T1000 (cell line): ENCODE measurements at places on chromosomes 1 and 21.

DNA sequence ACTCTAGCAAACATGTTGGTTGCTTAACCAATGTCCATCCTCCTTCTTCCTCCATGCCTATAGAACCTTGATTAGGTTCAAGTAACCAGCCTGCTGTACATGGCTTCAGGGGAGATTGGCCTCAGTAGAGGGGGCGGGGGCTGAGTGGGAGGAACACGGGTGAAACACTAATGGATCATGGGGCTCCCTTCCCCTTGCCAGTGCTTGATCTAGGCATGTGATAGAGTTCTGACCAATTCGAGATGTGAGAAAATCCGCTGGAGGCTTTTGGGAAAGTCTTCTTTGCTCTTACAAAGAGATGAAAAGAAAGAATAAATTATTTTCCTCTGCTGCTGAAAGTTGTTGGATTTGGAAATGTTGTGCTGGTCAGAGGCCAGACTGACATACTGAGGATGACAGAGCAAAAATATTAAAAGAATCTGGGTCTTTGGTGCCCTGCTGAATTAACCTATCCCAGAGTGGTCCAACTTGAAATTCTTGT lies 5.2 kb upstream of the OTUD7B start:
- DNase-seq = no peak

DNA sequence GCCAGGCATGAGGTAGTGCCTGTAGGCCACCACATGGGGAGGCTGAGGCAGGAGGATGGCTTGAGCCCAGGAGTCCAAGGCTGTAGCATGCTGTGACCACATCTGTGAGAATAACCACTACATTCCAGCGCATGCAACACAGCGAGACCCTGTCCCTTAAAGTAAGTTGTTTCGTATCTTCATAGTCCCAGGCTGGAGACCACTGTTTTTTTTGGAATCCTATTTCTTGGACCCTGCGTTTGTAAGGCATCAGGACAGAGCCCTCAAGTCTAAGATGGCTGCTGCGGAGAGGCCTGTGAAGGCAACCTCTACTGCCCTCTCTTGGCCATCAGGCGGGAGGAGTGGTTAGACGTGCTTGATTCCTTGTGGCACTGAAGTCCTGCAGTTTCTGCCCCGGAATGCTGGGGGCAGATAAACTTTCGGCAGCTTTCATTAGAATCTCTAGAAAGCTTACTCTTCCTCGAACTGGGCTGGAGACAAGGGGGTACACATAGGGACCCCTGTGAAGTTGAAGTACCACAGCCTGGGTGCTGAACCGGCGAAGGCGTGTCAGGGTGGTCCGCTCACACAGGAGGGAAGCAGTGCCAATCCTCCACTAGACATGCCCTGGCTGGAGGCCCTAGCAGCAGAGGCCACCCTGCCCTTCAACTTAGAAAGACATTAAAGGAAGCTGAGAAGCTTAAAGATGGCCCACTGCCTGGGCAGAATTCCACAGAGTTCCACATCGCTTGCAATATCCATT lies 36.6 kb downstream of the RABIF start:
- no peak for DNase-seq

GRCh38 chr1:15100121-15100879 lies 53.2 kb upstream of the TMEM51 start:
- DNase-seq = no peak

DNA sequence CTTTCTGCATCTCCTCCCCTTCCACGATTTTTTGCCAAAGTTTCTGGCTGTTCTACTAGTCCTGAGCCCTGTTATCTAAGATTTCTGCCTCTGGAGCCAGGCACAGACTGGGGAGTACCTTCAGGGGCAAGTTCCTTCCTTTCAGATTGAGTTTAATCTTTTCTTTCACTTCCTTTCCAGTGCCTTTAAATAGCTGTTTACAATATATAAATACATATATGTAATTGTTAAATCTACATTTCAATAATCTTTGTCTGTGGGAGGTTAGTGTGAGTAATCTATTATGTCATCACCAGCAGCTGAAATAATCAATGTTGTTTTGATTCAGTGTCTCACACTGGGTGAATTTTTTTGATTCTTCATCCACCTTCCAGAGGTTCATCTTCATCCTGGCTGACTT lies 31.8 kb downstream of the DIPK1A start:
- DNase-seq = no peak

GRCh38 chr1:33396188-33397124 lies 34.4 kb downstream of the PHC2 start:
- no peak for DNase-seq

GRCh38 chr1:213247038-213247437 lies 196.0 kb downstream of the RPS6KC1 start:
- no peak for DNase-seq

DNA sequence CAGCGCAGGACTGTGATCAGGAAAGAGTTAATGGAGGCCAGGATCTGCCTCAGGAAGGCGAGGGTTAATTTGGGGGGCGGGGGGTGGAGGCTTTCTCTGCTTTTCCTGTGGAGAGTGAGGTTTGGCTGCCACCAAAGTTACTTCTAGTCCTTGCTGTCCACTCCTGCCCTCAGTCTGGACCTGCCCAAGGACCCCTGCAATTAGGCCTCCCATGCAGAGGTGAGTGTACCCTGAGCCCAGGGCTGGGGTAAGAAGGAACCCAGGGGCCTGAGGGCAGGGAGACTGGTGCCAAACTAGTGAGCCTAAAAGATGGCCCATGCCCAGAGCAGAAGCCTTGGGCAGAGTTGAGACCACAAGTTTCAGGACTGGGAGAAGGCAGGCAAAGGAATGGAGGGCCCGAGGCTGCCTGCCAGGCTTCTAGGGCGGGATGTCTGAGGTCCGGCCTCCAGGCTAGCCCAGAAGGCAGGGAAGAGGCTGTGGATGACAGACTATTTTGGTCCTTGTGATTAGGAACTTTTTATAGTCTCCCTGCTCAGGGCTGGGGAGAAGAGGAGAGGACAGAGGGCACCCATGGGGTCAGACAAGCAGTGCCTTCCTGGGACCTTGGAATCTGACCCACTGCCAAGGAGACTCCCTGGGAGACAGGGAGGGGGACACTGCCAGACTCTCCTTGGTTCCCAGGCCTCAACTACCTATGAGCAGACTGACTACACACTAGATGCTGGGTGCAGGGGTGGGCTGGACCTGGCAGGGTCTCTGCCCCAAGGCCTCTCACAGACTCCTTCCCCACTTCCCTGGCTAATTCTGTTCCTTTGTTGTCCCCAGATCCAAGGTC lies at the start of gene FAM110D:
FAM110D (plus strand) TSS at position 172 of the 835 bp plus-strand sequence. CDS start 2,213 bp downstream, outside the sequence.
- DNase-seq = no peak

GRCh38 chr1:206471415-206471801 lies 1.1 kb downstream of the IKBKE start:
- no peak for DNase-seq

DNA sequence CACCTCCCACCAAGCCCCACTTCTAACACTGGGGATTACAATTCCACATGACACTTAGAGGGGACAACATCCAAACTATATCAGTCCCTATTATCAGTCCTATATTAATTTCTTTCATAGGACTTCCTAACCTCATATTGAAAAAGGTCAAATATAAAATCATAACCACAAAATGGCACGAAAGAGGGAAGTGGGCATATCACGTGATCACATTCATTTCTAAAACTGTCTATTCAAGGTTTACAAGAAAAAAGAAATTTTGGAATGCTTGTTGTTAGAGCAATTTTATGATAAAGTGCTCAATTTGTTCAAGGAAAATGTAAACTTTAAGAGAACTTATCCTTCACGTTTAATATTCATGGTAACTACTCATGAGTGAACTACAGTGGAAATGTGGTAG lies 13.2 kb upstream of the CDC7 start:
- no peak for DNase-seq

DNA sequence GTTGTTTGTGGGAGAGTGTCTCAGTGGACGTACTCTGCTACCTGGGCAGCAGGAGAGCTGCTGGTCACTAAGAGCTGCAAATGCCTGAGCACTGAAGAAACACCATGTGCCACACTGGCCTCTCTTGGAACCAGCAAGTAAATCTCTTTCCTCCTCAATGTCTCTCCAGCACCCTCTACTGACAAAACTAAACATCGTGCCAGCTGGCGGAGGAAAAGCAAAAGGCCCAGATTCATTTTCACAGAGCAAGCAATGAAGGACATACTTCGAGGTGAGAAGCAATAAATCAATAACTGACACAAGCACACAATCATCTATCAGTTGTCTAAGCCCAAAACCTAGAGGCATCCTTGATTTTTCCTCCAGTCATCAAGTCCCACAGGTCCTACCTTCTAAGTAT lies 78.1 kb downstream of the RERE start:
- DNase-seq = no peak

- DNase-seq = no peak
Observed at GRCh38 chr1:226891846-226892523, 21.6 kb downstream of the PSEN2 start.

- no peak for DNase-seq
Observed at GRCh38 chr1:239976130-239976968, 115.3 kb upstream of the FMN2 start.

- DNase-seq = no peak
Observed at GRCh38 chr1:40041466-40041838, 923 bp downstream of the CAP1 start.

DNA sequence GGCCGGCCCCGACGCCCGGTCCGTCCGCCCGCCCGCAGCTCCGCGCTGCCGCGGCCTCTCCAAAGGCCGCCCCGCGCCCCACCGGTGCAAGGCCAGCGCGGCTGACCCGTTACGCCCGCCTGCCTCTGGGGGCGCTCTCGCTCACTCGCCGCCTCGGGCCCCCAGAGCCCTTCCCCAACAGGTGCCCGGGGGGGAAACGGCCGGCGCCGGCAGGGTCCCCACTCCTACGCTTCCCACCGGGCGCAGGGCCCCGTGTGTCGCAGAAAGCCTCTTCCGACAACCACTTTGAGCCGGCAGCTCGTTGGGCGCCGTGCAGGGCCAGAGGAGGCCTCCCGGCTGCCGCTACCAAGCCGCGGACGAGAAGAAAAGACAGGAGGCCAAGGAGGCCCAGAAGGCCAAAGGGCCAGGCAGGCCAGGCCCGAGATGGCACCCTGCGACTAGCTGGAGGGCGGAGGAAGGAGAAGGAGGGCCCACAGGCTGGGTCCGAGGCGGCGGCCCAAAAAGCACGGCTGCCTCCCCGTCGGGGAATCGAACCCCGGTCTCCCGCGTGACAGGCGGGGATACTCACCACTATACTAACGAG lies 64.9 kb upstream of the FCGR2A start:
- DNase-seq = no peak

DNA sequence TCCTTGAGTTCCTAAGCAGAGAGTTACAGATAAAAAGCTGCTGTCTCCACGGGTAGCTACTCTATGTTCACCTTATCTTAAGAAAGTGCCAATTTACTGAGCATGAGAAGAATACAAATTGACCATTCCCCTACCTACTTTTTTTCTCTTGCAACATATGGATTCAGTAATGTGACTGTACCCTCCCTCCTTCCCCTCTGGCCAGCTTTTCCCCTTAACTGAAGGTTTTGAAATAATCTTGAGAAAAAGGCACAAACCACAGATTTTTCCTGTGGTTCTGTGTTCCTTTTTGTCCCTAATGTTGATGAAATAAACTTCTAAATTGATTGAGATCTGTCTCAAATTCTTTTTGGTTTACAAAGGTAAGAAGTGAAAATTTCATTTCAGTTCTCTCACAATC lies 2.6 kb upstream of the CD2 start:
- no peak for DNase-seq

DNA sequence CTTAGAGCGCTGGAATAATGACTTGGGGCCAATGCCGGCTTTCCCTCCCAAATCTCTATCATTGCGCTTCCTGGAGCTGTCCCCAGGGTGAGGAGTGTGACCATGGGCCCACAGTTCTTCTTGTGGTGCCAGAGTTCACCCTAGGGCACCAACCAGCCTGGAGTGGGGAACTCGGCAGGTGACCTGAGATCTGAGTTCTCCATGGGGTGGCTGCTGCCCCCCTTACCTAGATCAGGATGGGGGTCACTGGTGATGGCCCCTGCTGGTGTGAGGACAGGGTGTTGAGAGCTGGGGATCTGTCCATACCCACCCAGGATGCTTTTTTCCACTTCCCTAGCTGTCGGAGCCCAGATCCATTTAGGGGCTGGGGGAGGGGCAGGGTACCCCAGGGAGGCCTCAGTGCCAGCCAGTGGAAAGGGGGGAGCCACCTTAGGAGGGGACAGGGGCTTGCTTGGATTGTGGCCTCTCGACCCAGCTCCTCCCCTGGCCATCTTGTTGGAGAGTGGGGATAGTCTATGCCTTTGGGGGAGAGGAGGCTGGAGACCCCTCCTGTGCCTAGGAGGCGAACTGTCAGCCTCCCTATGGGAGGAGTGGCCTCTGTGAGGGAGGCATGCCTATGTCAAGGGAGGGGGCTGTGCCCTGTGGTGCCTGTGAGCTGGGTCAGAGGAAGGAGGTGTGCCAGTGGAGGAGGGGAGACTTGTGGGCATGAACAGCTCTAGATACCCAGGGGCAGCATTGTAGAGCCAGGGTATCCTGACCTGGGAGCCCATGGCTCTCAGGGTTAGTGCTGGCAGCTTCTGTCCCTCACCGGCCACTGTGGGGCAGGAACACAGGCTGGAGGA lies 1.7 kb downstream of the FOXO6 start:
- no peak for DNase-seq

- no peak for DNase-seq
Observed at GRCh38 chr1:11650331-11650991, 3.8 kb downstream of the FBXO2 start.

DNA sequence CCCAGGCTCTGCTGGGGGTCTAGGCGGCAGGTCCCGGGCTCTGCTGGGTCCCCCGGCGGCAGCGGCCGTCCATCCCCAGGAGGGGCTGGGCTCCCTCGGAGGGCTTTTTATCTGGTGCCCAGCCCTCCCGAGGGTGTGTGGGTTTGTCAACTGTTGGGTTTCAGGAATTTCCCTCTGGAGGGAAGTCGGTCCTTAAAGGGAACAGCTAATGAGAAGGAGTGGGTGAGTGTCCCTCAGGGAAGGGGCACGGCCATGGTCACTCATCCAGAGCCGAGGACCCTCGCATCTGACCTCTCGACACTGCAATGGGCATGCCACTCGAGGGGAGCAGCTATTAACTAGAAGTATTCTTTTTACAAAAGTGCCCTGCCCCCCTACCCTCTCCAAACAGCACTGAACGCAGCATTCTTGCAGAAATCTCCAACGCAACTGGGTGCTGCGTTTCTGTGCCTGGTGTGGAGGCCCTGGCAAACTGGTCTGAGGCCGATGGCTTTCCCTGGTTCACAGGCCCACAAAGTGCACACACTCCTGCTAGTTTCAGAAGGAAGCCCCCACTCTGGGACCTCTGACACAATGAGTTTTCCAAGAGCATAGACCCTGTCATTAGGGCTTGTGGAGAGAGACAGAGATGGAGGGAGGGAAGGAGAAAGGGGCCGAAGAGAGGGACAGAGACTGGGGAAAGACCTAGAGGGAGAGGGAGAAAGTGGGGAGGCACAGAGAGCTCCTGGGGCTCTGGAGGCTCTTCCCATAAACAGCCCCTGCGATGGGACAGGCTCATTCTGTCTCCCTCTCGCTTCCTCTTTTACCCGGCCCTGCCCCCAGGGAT lies 1.0 kb upstream of the TSPEAR start:
- DNase-seq = no peak
